Chondrocyte (in vitro differentiated cells): ENCODE measurements at places on chromosomes 12 and 14. TPM values are rescaled to one million over a fixed set of nuclear protein-coding genes. Genes with fewer than 3 reads are reported as not detected.
A peak's percentile ranks its signal among the peaks of the same experiment; 100 is the strongest.

The DIO3 gene
- not detected in 3 replicates for total RNA-seq

The TCL1B gene
- not detected in 3 replicates for total RNA-seq

GRCh38 chr12:71605039-71605438 lies 58.6 kb downstream of the ZFC3H1 start:
- peaks cover 37% of the 10 kb centered on the region for H3K36me3 ChIP-seq
- peaks cover 33% of the 10 kb centered on the region for H3K4me1 ChIP-seq
- DNase-seq = no peak
- H3K27me3 ChIP-seq = no peaks in the 10 kb centered on the region
- no peak overlapping the region for H3K27ac ChIP-seq

- DNase-seq = no peak
- H3K27ac ChIP-seq = no peak overlapping the region
- H3K27me3 ChIP-seq = peaks cover 2% of the 10 kb centered on the region
- no peaks in the 10 kb centered on the region for H3K4me1 ChIP-seq
- H3K36me3 ChIP-seq = no peaks in the 10 kb centered on the region
Measured at GRCh38 chr14:57611555-57612075, 118.0 kb upstream of the CCDC198 start.

DNA sequence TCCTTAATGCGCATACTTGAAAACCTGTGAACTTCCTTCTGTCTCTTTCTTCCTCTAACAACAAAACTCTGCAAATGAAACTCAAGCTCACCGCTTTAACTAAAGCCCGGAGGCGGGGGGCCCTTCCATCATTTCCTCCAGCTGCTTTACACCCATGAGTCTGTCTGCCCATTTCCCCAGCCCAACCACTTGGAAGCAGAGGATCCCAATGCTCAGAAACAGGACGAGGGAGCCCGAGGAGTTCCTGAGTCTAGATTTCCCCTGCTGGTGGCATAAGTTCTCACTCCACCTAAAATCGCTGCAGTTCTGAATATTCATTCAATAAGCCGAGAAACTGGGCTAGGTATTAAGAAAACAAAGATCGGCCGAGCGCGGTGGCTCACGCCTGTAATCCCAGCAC lies 30.8 kb downstream of the GPR19 start:
- no peak for DNase-seq
- H3K36me3 ChIP-seq = no peaks in the 10 kb centered on the region
- no peak overlapping the region for H3K4me3 ChIP-seq

DNA sequence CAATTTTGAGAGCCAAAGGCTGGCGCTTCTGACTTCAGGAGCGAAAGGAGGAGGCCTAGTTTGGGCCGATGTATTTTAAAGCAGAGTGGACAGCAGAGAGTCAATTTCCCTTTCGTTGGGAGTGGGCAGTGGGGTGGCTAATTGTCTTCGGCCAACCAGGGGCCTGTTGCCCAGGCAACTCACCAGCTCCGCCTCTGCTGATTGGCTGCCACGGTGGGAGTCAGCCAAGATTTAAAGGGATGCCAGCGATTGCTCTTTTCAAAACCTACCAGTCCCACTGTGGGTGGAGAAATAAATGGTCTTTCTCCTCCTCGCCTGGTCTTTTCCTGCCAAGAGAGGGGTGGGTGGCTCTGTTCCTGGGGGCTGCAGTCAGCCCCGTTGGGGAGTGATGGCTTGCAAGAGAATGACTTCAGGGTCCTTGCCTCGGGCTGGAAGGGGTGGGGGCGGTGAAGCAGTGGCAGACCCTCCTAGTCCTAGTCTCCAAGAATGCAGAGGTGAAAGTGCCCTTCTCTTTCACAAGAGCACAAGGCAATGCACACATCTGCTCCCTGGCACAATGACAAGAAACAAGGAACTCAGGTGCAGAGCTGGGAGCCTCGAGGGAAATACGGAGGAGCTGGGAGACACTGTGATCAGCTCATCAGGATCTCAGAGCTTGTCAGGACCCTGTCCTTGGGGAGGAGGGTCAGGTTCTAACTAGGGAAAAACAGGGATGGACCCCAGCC lies 37.7 kb downstream of the RASAL1 start:
- H3K4me1 ChIP-seq = peaks cover 3% of the 10 kb centered on the region
- no peaks in the 10 kb centered on the region for H3K36me3 ChIP-seq
- no peak overlapping the region for H3K27ac ChIP-seq
- peaks cover 27% of the 10 kb centered on the region for H3K27me3 ChIP-seq
- no peak for DNase-seq

DNA sequence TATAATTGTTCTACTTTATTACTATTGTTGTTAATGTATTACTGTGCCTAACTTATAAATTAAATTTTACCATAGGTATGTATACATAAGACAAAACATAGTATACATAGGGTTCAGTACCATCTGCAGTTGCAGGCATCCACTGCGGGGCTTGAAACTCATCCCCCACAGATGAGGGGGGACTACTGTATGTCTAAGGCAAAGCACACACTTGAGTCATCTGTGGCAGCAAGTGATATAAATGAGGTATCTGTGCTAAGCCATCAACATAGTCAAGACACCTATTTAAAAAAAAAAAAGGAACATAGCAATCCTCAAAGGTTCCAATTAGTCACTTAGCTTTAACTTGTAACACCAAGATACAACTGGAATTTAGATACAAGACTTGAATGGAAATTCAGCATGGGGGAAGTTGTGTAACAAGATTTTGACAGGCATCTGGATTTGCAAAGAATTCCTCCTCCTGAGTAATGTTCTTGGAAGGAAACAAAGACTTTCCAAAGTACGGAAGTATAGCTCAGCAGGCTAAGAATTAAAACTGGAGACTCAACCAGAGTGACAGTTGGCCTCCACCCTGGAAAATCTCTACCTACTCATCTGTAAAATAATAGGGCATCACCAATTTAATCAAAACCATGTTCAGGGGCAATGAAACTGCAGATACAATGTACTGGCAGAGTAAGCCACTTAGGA lies 14.9 kb downstream of the DCAF5 start:
- H3K27ac ChIP-seq = peak overlapping the region; percentile 50
- DNase-seq = no peak
- peaks cover 46% of the 10 kb centered on the region for H3K4me1 ChIP-seq
- no peaks in the 10 kb centered on the region for H3K27me3 ChIP-seq

DNA sequence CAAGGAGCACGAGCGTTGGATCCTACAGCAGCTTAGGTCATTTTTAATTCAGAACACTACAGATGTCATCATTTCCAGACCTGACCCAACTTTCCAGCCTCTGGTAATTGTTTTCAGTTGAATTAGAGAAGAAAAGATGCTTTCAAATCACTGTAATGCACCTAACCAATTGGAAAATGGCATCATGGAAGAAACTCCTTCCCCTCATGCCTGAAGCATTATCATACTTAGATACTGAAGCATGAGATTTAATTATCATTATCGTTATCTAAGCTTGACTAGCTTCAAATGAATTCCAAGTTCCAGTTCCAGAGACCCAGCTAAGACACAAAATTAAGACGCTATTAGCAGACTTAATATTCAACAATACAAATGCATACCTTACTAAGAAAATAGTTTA lies 299.3 kb downstream of the TMEM132D start:
- no peak for DNase-seq
- peaks cover 3% of the 10 kb centered on the region for H3K36me3 ChIP-seq

DNA sequence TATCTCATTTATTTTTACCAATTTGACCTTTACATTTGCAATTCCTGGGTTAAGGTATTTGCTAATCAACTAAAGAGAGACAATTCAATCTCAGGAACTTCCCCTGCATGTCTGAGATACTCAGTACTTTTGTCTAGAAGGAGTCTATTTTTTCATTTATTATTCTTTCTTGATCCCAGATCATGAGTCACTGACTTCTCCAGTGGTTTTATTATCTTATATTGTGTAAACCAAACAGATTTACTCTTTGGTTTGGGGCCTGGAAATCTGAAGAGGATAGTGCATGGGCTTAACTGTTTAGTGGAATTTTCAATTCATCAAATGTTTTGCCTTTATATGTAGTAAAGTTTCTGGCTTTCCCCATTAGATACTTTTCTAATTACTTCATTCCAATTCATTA lies 185.4 kb downstream of the ALG10B start:
- H3K36me3 ChIP-seq = no peaks in the 10 kb centered on the region
- H3K27ac ChIP-seq = no peak overlapping the region
- no peak overlapping the region for H3K4me3 ChIP-seq
- peaks cover 7% of the 10 kb centered on the region for H3K4me1 ChIP-seq
- no peak for DNase-seq

DNA sequence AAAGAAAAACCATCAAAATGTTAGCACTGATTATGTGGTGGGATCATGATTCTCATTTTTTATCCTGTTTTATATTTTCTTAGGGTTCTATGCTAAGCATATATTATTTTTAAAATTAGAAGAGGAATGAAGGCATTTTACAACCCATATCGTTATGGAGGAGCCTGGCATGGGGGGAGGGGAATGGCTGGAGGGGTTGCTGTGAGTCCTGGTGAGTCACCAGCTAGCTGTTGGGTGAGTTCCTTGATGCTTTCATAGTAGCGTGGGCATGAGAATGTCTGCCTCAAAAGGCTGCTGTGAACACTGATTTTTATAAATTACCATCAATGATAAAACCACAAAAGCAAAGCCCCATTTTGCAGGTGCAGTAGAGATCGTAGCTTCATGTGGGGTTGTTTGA lies 46.9 kb downstream of the C14orf132 start:
- H3K4me3 ChIP-seq = no peak overlapping the region
- H3K4me1 ChIP-seq = peaks cover 55% of the 10 kb centered on the region
- peaks cover 20% of the 10 kb centered on the region for H3K36me3 ChIP-seq
- no peaks in the 10 kb centered on the region for H3K27me3 ChIP-seq
- peak overlapping the region; percentile 68 for H3K27ac ChIP-seq

- H3K36me3 ChIP-seq = no peaks in the 10 kb centered on the region
- DNase-seq = peak; percentile 62
- H3K27ac ChIP-seq = no peak overlapping the region
- peaks cover 32% of the 10 kb centered on the region for H3K4me1 ChIP-seq
- peaks cover 6% of the 10 kb centered on the region for H3K27me3 ChIP-seq
- no peak overlapping the region for H3K4me3 ChIP-seq
Measured at GRCh38 chr12:1810201-1810930, 10.0 kb upstream of the LRTM2 start.

The DDX23 gene
- total RNA-seq = 59.1 to 71.1 TPM (median 61.9 TPM) in 3 replicates

The SLC7A7 gene
- total RNA-seq = 0.46 to 1.5 TPM (median 1.5 TPM) in 3 replicates

DNA sequence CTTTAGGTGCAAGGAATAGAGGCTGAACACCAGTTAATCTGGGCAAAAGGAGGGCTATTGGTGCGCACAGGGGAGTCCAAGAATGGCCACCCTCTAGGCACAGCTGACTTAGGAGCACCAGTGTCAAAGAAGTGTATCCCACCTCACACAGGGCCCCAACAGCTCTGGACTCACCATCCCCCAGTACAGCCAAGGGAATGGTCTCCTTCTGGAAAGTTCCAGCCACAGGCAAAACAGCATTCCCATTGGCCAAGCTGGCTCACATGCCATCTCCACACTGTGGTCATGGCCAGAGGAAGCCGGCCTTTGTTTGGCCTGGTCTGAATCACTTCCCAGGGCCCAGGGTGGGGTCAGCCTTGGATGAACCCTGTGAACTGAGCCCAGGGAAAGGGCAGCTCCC lies 120.1 kb downstream of the DICER1 start:
- peaks cover 2% of the 10 kb centered on the region for H3K36me3 ChIP-seq
- peaks cover 21% of the 10 kb centered on the region for H3K4me1 ChIP-seq
- no peak overlapping the region for H3K4me3 ChIP-seq
- H3K27me3 ChIP-seq = peaks cover 7% of the 10 kb centered on the region

GRCh38 chr12:34291001-34291400 lies 268.7 kb downstream of the ALG10 start:
- no peak for DNase-seq
- H3K4me3 ChIP-seq = no peak overlapping the region
- no peaks in the 10 kb centered on the region for H3K4me1 ChIP-seq
- no peaks in the 10 kb centered on the region for H3K27me3 ChIP-seq
- no peaks in the 10 kb centered on the region for H3K36me3 ChIP-seq

- H3K4me3 ChIP-seq = no peak overlapping the region
- H3K27ac ChIP-seq = no peak overlapping the region
- H3K36me3 ChIP-seq = peaks cover 3% of the 10 kb centered on the region
- peaks cover 16% of the 10 kb centered on the region for H3K4me1 ChIP-seq
- no peak for DNase-seq
Measured at GRCh38 chr12:102741196-102741595, 175.8 kb downstream of the PAH start.

DNA sequence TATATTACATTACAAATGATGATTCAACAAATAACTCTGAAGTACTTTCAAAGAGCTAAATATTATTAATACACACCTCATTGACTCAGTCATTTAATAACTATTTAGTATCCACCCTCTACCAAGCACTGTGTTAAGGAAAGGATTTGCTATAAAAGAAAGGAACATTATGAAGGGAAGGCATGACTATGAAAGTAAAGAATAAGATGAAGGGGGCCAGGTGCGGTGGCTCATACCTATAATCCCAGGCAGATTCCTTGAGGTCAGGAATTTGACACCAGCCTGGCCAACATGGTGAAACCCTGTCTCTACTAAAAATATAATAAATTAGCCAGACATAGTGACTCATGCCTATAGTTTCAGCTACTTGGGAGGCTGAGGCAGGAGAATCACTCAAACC lies 107.9 kb downstream of the PLCZ1 start:
- H3K27ac ChIP-seq = no peak overlapping the region
- no peak for DNase-seq
- H3K27me3 ChIP-seq = no peaks in the 10 kb centered on the region
- peak overlapping the region; percentile 26 for H3K4me3 ChIP-seq
- H3K4me1 ChIP-seq = no peaks in the 10 kb centered on the region
- peaks cover 2% of the 10 kb centered on the region for H3K36me3 ChIP-seq

GRCh38 chr12:104243551-104243950 lies 28.0 kb downstream of the TXNRD1 start:
- no peaks in the 10 kb centered on the region for H3K4me1 ChIP-seq
- no peak for DNase-seq
- no peak overlapping the region for H3K27ac ChIP-seq

DNA sequence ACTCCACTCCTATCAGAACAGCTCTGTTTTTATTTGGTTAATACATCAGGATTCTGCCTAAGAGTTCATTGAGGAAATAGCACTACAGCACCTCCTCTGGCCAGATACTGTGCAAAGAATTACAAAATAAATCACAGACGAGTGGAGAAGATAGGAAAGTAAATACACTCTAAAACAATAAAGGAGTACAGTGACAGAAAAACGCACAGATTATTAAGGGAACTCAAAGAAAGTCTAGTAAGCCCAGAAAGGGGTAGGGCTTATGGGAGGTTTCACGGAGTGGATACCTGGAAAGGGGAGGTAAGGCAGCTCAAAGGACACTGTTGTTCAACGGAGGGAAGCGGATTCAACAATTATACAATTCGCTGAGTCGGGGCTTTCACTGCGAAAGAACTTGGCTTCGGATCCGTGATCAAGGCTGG lies 5.5 kb downstream of the OR10AD1 start:
- peaks cover 24% of the 10 kb centered on the region for H3K27me3 ChIP-seq
- peak overlapping the region; percentile 81 for H3K27ac ChIP-seq
- H3K36me3 ChIP-seq = peaks cover 1% of the 10 kb centered on the region
- no peak for DNase-seq

The TPPP2 gene
- not detected in 3 replicates for total RNA-seq

GRCh38 chr12:123905319-123905925 lies 67.2 kb downstream of the CCDC92 start:
- peaks cover 18% of the 10 kb centered on the region for H3K4me1 ChIP-seq
- no peaks in the 10 kb centered on the region for H3K27me3 ChIP-seq
- peak; percentile 4 for DNase-seq
- no peak overlapping the region for H3K4me3 ChIP-seq
- H3K27ac ChIP-seq = no peak overlapping the region
- H3K36me3 ChIP-seq = no peaks in the 10 kb centered on the region
